Stimulated activated CD4-positive, alpha-beta T cell treated with anti-CD3 and anti-CD28 coated beads, Interleukin-2, amount 100 ng/mL, for 48 hours (primary cell): ENCODE measurements at places on chromosomes 5 and 9.

DNA sequence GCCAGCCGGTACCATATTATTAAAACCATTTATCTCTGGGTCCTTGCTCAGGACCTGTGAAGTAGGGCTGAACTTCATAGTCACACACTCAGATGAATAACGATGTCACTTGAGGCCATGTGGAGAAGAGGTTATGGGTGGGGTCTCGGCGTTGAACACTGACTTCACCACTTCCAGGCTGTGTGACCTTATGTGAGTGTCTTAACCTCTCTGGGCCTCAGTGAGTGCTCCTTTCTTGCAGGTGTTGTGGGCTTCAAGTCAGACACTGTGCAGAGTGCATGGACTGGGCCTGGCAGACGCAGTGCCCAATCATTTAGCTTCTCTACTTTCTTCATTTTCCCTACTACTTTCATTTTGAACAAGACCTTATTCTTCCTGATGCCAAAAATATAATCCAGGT, 278.8 kb downstream of the PBX3 start:
- no peak for DNase-seq

DNA sequence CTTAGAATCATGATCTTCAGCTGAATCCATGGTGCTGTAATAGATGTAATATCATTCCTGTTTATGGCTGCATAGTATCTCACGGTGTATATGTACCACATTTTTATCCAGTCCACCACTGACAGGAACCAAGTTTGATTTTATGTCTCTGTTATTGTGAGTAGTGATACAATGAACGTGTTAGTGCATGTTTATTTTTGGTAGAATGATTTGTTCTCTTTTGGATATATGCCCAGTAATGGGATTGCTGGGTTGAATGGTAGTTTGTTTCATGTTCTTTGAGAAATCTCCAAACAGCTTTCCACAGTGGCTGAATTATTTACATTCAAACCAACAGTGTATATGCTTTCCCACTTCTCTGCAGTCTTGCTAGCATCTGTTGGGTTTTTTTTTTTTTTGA, 175.1 kb upstream of the CDH10 start:
- DNase-seq = no peak

GRCh38 chr9:120386390-120387131, 193.4 kb downstream of the CDK5RAP2 start:
- no peak for DNase-seq

GRCh38 chr9:87255431-87256155, 242.1 kb upstream of the DAPK1 start:
- DNase-seq = no peak

- no peak for DNase-seq
These were observed 66.6 kb downstream of the RGS3 start for GRCh38 chr9:113530022-113530635.

GRCh38 chr9:122835313-122835731, 6.9 kb upstream of the PDCL start:
- peak; percentile 13 for DNase-seq

DNA sequence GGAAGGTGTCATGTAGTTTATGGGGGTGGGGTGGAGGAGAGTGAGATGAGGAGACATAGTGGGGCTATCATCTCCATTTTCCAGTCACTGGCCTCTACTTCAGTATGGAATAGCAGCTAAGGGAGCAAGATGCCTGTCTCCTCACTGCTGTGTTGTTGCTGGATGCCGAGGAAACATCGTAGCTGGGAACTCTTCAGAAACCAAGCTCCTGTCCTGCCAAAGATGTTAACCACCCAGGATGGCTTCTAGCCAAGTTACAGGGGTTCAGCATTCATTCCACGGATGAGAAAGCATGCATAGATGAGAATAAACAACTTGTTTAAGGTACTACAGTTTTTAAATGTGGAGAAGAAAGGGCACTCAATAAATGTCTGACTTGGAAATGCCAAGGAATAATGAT, 226.5 kb downstream of the ASTN2 start:
- DNase-seq = no peak

- no peak for DNase-seq
These were observed 202.4 kb downstream of the DAB2IP start for GRCh38 chr9:121853617-121854395.

GRCh38 chr5:115815693-115816225, 700 bp downstream of the CDO1 start:
- DNase-seq = no peak

DNA sequence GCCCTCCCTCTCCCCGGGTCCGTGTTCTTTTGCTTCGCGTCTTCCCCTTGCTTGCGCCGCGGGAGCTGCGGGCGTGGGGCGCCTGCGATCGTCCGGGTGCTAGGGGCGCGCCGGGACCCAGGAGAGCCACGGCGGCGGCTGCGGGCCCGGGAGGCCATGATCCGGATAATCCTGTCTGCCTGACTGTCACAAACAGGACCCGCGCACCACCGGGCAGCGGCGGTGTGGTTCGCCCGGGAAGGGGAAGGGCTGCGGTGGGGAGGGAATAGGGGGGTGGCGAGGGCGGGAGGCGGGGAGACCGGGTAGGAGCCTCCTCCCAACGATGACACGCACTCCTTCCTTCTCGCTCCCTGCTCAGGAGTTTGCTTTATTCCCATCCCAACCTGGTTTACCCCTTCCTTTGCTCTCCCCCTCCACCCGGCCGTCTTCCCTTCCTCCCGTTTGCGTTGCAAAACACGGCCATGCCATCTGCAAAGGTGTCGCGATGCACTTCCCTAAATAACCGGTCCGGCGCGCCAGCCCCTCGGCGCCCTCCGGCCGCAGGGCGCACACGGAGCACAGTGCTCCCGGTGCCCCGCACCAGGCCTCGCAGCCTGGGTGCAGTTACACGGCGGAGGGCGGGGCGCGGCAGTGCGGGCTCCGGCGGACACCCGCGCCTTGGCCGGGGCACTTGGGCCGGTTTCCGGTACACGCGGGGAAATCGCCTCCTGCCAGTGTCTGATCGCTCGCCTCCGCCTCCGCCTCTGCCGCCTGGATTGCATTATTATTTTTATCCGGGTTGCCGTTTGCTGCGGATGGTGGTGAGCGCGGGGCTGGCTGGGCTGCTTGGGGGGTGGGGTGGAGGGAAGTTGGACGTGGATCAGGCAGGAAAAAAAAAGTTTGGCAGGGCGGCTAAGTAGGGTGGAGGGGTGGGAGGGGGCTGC, 1.5 kb downstream of the SMARCA2 start:
- peak; percentile 43 for DNase-seq

DNA sequence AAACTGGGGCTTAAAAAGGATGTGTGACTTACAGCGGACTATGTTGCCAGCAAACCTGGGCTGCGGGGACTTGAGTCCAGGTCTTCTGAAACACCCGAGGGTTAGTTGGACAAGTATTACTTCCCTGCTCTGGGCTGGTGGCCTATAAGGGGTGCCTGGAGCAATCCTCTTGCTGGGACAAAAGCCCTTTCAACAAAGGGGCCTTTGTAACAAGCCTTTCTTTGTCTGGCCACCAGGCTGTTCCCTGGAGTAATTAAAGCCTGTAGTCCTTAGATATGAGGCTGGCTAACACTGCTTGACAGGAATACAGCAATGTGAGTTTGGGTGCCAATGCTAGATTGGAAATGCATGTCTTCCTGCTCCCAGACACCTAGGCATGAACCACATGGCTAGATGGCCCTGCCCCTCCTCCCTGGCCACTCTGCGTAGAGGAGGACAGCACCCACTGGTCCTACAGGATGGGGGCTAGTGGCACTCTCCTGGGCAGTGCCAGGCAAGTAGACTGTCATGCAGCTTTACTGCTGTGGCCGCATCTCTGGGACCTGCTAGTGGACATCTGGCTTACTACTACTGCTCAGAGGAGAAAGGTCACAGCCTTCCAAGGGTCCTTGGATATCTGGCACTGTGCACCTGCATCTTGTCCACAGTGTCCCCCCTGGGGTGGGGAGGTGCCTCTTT, 343.1 kb downstream of the ZSWIM6 start:
- DNase-seq = no peak

- DNase-seq = no peak
These were observed 1755.4 kb upstream of the ACO1 start for GRCh38 chr9:30628915-30629567.

DNA sequence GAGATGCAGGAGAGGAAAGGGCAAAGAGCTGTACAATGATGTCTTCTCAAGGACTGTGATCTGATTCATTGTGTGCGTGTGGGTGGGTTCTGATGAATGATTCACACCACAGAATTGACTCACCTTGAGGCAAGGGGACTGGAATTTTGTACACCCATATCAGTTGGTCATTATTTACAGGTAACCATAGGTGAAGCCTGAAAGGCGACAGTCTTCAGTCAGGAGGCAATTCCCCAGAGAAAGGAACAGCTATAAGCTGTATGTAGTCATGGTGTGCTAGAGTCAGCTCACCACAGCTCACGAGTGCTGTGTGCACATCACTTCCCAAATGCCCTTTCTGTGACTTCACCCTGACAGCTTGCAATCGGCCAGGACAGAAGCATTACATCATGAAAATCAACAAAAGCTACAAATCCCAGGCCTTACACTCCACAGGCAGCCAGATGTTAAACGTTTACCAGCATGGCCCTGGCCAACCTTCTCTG, 87.6 kb upstream of the RPS23 start:
- DNase-seq = peak; percentile 24
